ENCODE measurements at places on chromosomes 1 and 21.
A peak's percentile ranks its signal among the peaks of the same experiment; 100 is the strongest.

- no peaks in the 10 kb centered on the region for H3K27me3 ChIP-seq
- H3K4me1 ChIP-seq: no peaks in the 10 kb centered on the region
- H3K36me3 ChIP-seq: no peaks in the 10 kb centered on the region
- no peak overlapping the region for H3K4me3 ChIP-seq
- no peak for DNase-seq
- H3K27ac ChIP-seq: no peak overlapping the region
These were observed 25.6 kb upstream of the THRAP3 start for GRCh38 chr1:36198641-36199040.

- H3K4me3 ChIP-seq: peak overlapping the region; percentile 91
- H3K36me3 ChIP-seq: peaks cover 6% of the 10 kb centered on the region
- no peaks in the 10 kb centered on the region for H3K27me3 ChIP-seq
- peaks cover 33% of the 10 kb centered on the region for H3K4me1 ChIP-seq
These were observed 742 bp downstream of the P3H1 start for GRCh38 chr1:42765832-42766740.

DNA sequence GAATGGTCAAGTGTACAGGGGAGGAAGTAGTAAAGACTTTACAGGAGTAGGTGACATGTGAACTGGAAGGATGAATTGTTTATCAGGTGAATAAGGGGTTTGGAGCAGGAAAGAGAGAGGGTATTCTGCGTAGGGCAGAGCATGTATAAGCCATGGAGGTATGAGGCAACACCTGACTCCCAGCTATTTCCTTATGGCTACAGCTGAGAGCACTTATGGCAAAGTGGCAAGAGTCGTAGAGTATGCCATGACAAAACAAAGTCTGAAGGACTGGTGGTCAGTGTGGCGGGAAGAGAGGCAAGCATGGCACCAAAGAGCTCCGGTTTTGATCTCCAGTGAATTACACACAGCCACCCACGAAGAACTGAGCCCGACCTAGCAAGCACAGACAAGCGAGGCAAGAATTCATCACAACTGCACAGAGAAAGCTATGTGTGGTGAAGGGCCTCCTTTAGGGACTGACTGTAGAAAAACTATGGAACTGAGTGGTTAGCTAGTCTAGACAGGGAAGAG lies 9.0 kb upstream of the ELOVL1 start:
- peaks cover 4% of the 10 kb centered on the region for H3K4me1 ChIP-seq
- DNase-seq: no peak
- H3K27ac ChIP-seq: no peak overlapping the region
- no peak overlapping the region for H3K4me3 ChIP-seq
- H3K36me3 ChIP-seq: no peaks in the 10 kb centered on the region

DNA sequence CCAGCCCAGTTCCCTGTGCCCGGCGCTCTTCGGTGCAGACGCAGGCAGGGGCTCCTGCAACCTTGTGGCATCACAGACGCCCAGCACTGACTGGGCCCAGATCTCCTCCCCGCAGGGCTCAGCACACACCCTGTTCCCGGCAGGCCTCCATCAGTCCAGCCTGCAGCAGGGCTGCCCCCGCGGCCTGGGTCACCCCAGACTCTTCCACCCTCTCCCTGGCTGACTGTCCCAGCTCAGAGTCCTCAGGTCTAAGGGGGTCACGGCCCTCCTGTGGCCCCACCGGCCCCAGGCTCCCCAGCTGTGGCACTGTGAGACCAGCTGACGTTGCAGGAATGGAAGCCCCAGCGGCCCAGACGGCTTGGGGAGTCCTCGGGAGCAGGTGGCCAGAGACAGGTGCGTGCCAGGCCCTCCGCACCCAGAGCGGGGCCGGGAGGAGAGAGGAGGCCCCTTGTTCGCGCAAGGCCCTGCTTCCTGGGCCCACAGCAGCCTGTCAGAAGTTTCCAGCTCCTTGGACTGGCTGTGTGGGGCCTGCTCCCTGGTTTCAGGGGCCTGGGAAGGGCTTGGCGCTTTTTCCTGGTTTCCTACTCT lies 4.2 kb downstream of the B3GALT6 start:
- no peaks in the 10 kb centered on the region for H3K36me3 ChIP-seq
- DNase-seq: no peak
- H3K4me1 ChIP-seq: peaks cover 31% of the 10 kb centered on the region
- H3K27ac ChIP-seq: no peak overlapping the region

GRCh38 chr1:75087278-75087677 lies 46.9 kb upstream of the LHX8 start:
- H3K36me3 ChIP-seq: no peaks in the 10 kb centered on the region
- no peaks in the 10 kb centered on the region for H3K4me1 ChIP-seq
- no peak for DNase-seq
- H3K27me3 ChIP-seq: no peaks in the 10 kb centered on the region

- H3K4me3 ChIP-seq: no peak overlapping the region
- no peaks in the 10 kb centered on the region for H3K4me1 ChIP-seq
- H3K36me3 ChIP-seq: no peaks in the 10 kb centered on the region
These were observed 33.5 kb upstream of the LAPTM5 start for GRCh38 chr1:30790850-30791778.

DNA sequence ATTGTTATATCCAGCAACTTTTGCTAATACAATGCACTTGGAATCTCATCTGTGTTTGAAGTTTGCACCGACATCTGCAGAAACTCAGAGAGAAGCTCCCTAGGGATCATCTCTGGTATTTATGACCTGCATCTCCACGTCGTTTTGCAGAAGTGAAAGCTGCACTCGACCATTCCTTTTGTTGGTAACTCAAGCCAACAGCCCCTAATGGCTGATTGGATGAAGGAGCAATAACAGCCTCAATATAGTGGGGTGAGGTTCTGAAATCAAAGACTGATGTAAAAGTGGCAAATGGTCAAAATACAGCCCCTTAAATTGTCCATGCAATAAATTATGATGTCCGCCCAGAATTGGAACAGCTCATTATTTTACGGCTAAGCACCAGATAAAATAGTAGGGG lies 344.2 kb upstream of the KAZN start:
- DNase-seq: no peak
- H3K36me3 ChIP-seq: no peaks in the 10 kb centered on the region
- H3K4me1 ChIP-seq: no peaks in the 10 kb centered on the region
- no peak overlapping the region for H3K27ac ChIP-seq
- no peak overlapping the region for H3K4me3 ChIP-seq

- no peak for DNase-seq
- no peak overlapping the region for H3K4me3 ChIP-seq
- no peaks in the 10 kb centered on the region for H3K36me3 ChIP-seq
- no peaks in the 10 kb centered on the region for H3K4me1 ChIP-seq
These were observed 195.4 kb upstream of the C1orf174 start for GRCh38 chr1:4095433-4095971.

DNA sequence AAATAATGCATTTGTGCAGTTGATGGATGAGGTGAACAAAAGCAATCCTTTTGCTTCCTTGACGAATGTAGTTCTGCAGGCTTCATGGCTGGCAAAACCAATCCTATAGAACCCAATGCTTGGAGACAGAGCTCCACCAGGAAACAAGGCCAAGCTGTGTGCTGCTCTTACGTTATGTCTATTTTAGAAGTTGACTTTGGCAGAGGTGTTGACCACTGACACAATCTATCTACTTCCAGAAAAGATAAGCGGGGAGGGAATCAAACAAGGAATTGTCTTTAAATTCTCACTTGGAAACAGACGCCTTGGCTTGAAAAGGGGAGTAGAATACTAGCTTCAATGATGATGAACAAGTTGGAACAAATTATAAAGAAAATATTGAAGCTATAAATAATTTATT lies 211.2 kb downstream of the SETD4 start:
- no peaks in the 10 kb centered on the region for H3K36me3 ChIP-seq
- no peaks in the 10 kb centered on the region for H3K27me3 ChIP-seq
- no peak for DNase-seq

DNA sequence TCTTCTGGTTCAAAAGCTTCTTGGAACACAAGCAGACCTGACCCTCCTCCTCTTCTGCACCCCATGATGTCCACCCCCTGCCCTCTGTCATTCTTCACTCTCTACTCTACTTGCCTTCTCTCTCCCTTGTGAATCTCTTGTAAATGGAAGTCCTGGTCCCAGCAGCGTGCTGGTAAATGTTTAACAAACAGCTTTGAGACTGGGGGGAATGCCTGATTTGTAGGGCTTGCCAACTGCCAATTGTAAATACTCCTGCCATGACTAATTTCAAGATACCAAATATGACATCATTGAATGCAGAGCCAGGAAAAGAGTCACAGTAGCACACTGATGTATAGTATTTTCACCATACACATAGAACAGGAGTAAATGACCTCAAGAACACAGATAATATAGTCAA lies 40.9 kb upstream of the LRRN2 start:
- H3K27me3 ChIP-seq: no peaks in the 10 kb centered on the region
- H3K4me1 ChIP-seq: no peaks in the 10 kb centered on the region

GRCh38 chr1:233031521-233031920 lies 81.1 kb downstream of the NTPCR start:
- no peaks in the 10 kb centered on the region for H3K27me3 ChIP-seq
- no peak overlapping the region for H3K27ac ChIP-seq
- no peak overlapping the region for H3K4me3 ChIP-seq
- no peak for DNase-seq

- H3K4me3 ChIP-seq: no peak overlapping the region
- no peaks in the 10 kb centered on the region for H3K27me3 ChIP-seq
- no peak for DNase-seq
- no peak overlapping the region for H3K27ac ChIP-seq
These were observed 7.9 kb upstream of the PLA2G2C start for GRCh38 chr1:20194224-20194623.

DNA sequence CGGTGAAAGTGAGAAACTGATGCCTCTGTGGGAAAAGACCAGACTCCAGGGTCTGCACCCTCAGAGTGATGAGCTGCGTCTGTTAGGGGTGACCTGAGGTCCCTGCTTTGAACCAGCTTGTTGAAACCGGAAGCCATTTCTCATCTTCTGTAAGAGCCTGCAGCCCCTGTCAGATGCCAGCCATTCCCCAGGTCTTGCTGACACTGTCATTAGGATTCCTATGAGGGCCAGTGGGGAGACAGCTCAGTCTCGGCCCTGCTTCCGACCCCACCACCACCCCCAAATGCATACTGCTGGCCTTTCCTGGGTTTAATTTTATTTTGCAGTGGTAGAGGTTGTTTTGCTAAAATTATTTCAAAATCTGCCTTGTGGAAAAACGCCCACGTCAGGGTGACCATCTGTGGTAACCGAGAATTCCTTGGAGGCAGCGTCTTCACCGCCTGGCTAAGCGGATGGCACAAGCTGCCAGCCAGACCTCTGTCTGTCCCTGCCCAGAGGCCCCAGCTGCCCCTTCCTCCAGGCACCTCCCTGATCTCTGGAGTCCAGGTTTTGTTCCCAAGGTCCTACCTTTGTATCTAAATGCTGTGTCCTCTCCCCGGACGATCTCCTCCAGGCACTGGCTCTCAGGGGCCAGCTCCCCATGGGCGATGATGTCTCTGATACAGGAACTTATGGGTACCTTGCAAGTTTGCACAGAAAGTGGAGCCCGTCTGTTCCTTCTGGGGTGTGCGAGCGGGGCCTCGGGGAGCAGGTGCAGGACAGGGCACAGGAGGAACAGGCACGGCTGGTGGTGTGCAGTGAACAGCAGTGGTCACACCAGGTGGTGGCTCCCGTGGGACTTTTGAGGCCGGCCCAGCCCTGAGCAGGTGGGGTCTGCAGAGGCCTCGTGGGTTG lies 49.9 kb downstream of the PRKCZ start:
- H3K4me1 ChIP-seq: no peaks in the 10 kb centered on the region
- H3K36me3 ChIP-seq: no peaks in the 10 kb centered on the region
- no peak overlapping the region for H3K27ac ChIP-seq
- H3K4me3 ChIP-seq: no peak overlapping the region

GRCh38 chr1:171037626-171038025 lies 53.1 kb upstream of the FMO3 start:
- no peaks in the 10 kb centered on the region for H3K36me3 ChIP-seq
- DNase-seq: no peak
- no peak overlapping the region for H3K27ac ChIP-seq
- H3K27me3 ChIP-seq: no peaks in the 10 kb centered on the region

- peak; percentile 78 for DNase-seq
- peaks cover 8% of the 10 kb centered on the region for H3K36me3 ChIP-seq
- no peaks in the 10 kb centered on the region for H3K27me3 ChIP-seq
- peaks cover 8% of the 10 kb centered on the region for H3K4me1 ChIP-seq
These were observed at the start of gene SUMO3 for GRCh38 chr21:44817914-44818639. SUMO3 (minus strand) TSS chr21:44818062; CDS start chr21:44817968, 94 bp downstream.

- peak; percentile 95 for DNase-seq
- peak within 1 kb of the TSS; percentile 99 for H3K27ac ChIP-seq
- no peaks in the 10 kb centered on the region for H3K27me3 ChIP-seq
- no peaks in the 10 kb centered on the region for H3K36me3 ChIP-seq
- H3K4me3 ChIP-seq: peak within 1 kb of the TSS; percentile 69
- peaks cover 3% of the 10 kb centered on the region for H3K4me1 ChIP-seq
These were observed at the start of gene COX20 for GRCh38 chr1:244835276-244836134. COX20 (plus strand) TSS chr1:244835658; CDS start chr1:244835715, 57 bp downstream.

DNA sequence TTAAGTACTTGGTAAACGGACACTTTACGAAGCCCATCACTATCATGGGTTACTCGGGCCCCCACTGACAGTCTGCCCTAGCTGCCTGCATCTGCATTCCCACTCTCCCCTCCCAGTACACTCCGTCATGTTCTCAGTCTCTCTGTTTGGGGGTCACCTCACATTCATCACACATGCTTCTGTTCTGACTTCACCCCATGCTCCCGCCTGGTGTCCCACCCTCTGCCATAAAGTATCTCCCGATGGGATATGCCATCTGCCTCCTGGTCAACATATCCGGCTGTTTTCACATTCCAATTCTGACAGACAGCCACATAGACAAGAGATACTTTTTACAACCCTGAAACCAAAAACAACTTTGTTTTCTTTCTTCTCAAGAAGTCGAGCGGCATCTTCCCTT lies 1.0 kb downstream of the OLFML2B start:
- H3K36me3 ChIP-seq: no peaks in the 10 kb centered on the region
- H3K27me3 ChIP-seq: no peaks in the 10 kb centered on the region
- H3K4me3 ChIP-seq: no peak overlapping the region
- DNase-seq: no peak
- H3K27ac ChIP-seq: no peak overlapping the region
- peaks cover 5% of the 10 kb centered on the region for H3K4me1 ChIP-seq

GRCh38 chr1:214124915-214125314 lies 137.1 kb downstream of the PROX1 start:
- no peak overlapping the region for H3K4me3 ChIP-seq
- H3K4me1 ChIP-seq: no peaks in the 10 kb centered on the region
- no peak for DNase-seq
- no peak overlapping the region for H3K27ac ChIP-seq
- no peaks in the 10 kb centered on the region for H3K27me3 ChIP-seq

- no peaks in the 10 kb centered on the region for H3K36me3 ChIP-seq
- peaks cover 15% of the 10 kb centered on the region for H3K4me1 ChIP-seq
- H3K4me3 ChIP-seq: no peak overlapping the region
- DNase-seq: no peak
These were observed 2.1 kb upstream of the S100A2 start for GRCh38 chr1:153567621-153568366.

- no peaks in the 10 kb centered on the region for H3K27me3 ChIP-seq
- no peaks in the 10 kb centered on the region for H3K4me1 ChIP-seq
- H3K36me3 ChIP-seq: no peaks in the 10 kb centered on the region
- H3K4me3 ChIP-seq: no peak overlapping the region
- H3K27ac ChIP-seq: no peak overlapping the region
- DNase-seq: no peak
These were observed 52.4 kb downstream of the NAV1 start for GRCh38 chr1:201591348-201591747.

- no peak overlapping the region for H3K4me3 ChIP-seq
- H3K4me1 ChIP-seq: no peaks in the 10 kb centered on the region
- no peak overlapping the region for H3K27ac ChIP-seq
- no peaks in the 10 kb centered on the region for H3K27me3 ChIP-seq
- peaks cover 16% of the 10 kb centered on the region for H3K36me3 ChIP-seq
These were observed 6.6 kb downstream of the PEF1 start for GRCh38 chr1:31637915-31638673.
